ENCODE measurements at places on chromosomes 2 and 18.

DNA sequence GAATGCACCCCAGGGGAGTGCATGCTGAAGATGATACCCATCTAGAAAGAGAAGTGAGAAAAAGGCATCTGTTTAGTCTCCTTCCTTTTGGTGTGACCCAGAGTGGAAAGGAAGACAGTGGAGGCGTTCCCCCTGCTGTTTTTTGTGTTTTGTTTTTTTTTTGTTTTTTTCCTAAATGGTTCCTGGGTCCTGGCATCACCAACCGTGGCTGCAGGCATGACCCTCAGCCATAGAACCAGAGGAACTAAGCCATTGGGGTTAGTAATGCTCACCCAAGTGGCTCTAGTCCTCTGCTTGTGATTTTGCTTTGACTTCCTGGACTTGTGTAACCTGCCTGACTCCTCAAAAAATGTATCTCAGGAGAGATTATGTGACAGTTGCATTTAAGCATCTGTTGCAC, 451.3 kb downstream of the DCC start:
- DNase-seq: no peak

DNA sequence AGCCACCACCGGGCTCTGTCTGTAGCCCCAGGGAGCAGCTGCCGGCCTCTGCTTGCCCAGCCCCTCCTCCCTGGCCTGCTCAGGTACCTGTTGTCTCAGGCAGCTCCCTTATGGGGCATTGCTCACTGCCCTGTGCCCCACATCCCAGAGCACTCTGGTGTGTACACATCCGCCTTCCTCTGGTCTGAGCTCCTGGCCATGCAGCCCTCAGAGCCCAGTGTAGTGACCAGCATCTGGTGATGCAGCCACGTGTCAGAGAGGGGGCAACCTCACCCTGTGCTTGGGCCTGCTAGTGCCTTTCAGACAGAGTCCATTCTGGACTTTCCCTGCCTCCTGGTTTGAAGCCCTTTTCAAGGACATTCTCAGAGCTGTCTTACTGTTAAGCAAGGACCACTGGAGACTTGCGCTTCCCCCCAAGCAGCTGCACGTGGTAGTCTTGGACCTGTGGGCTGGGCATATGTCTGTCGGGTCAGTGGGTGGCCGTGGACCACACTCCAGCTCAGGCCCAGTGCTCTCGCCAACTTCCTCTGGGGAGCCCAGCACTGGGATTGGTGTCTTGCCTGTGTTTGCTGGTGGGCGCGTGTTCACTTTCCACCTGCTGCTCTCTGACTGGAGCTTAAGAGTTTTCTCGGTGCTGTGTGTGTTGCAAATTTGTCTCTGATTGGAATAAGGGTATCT, 30.7 kb downstream of the DGKD start:
- no peak for DNase-seq

- peak; percentile 53 for DNase-seq
Observed at GRCh38 chr2:57906152-57906732, 140.4 kb upstream of the VRK2 start.

GRCh38 chr2:43194121-43194869, 32.1 kb downstream of the ZFP36L2 start:
- no peak for DNase-seq

- DNase-seq: no peak
Observed at GRCh38 chr18:34820360-34821065, 110.4 kb downstream of the DTNA start.

GRCh38 chr2:96315400-96316071, 9.6 kb upstream of the ITPRIPL1 start:
- DNase-seq: no peak

DNA sequence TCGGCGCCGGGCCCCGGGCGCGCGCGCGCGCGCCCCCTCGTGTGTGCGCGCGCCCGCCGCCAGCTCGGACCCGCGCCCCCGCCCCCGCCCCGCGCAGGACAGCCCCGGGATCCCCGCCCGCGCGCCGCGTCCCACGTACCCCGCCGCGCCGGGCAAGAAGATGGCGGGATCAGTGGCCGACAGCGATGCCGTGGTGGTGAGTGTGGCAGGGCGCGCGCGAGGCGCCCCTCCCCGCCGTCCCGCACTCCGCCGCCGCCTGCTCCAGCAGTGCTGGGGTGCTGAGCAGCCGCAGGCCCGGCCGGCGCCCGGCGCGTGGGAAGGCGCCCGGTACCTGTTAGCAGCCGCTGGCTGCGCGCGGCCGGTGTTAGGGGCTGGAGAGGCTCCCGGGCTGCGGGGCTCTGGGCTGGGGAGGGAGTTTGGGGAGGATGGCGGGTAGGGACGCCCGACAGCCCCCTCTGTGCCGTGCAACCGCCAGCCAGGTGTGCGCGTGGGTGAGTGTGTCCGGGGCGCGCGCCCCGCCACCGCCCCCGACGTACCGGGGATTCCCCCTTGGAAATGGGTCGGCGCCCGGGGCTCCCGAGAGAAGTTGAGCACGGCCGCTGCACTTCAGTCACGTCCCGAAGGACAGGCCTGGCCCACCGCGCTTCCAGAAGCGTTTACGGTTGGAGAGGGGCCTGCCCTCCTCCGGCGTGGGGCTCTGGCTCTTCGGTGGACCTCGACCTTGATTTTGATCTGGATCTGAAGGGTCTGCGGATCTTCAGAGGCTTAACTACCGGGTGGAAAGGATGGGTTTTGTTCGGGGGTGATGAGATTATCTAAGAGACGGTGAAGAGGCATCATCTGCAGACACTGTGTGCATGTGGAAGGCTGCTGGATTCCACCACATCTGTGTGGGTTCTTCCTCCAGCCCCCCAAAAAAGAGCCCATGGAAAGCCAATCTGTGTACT, 697 bp downstream of the LGALSL start:
- DNase-seq: peak; percentile 90

All from K562 (cell line).